Naive thymus-derived CD8-positive, alpha-beta T cell (primary cell): ENCODE measurements at places on chromosomes 11 and 22. TPM values are rescaled to one million over a fixed set of nuclear protein-coding genes. Genes with fewer than 3 reads are reported as not detected.

The KRTAP5-1 gene
- not detected for polyA plus RNA-seq

The P2RX6 gene
- 1.1 TPM for polyA plus RNA-seq

The PEX26 gene
- polyA plus RNA-seq = 3.8 TPM

The IFITM10 gene
- polyA plus RNA-seq = not detected

The C2CD3 gene
- polyA plus RNA-seq = 4.1 TPM

The ARHGEF17 gene
- not detected for polyA plus RNA-seq

The PTGDR2 gene
- not detected for polyA plus RNA-seq

The MUC5AC gene
- polyA plus RNA-seq = not detected

The SPI1 gene
- polyA plus RNA-seq = not detected

The LIF gene
- not detected for polyA plus RNA-seq

The OR2AT4 gene
- polyA plus RNA-seq = not detected

The HEPN1 gene
- not detected for polyA plus RNA-seq

The CNIH2 gene
- not detected for polyA plus RNA-seq

The CRYBB3 gene
- polyA plus RNA-seq = not detected

The IGF2 gene
- polyA plus RNA-seq = not detected

The TBX10 gene
- polyA plus RNA-seq = not detected

The SNU13 gene
- 309 TPM for polyA plus RNA-seq

The JAML gene
- 195 TPM for polyA plus RNA-seq

The DUSP8 gene
- polyA plus RNA-seq = 0.39 TPM

The CBLIF gene
- polyA plus RNA-seq = not detected

The TRPC6 gene
- not detected for polyA plus RNA-seq

The BTG4 gene
- polyA plus RNA-seq = not detected

The PDE2A gene
- polyA plus RNA-seq = 0.22 TPM

The ANGPTL5 gene
- polyA plus RNA-seq = not detected

The OR51B2 gene
- not detected for polyA plus RNA-seq

The RAB3IL1 gene
- not detected for polyA plus RNA-seq

The FOXRED1 gene
- 28.7 TPM for polyA plus RNA-seq

The SLC22A12 gene
- polyA plus RNA-seq = not detected

The DRG1 gene
- 90.8 TPM for polyA plus RNA-seq

The OR52A1 gene
- not detected for polyA plus RNA-seq

The SEC14L2 gene
- 25.9 TPM for polyA plus RNA-seq
